Hypothalamus (tissue), 51 donors: ENCODE measurements at places on chromosomes 7 and 10.
A peak's percentile ranks its signal among the peaks of the same experiment; 100 is the strongest.

DNA sequence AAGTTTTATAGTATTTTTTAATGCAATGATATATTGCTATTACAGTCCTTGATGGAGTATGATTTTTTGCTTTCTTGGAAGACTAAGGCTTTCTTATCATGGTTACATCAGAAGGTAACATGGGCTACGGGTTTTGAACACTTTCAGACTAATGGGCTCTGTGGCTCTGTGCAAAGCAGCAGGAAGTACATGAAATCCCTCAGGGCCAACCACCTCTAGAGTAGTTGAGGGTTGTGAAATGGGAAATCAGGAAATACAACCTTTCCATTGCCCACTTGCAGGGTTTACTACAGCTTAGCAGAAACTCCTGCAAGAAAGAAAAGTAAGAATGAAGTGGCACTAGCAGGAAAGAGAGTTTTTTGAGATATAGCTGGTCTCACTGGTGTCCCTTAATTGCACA lies 853.5 kb downstream of the KCNMA1 start:
- DNase-seq, result no peak

DNA sequence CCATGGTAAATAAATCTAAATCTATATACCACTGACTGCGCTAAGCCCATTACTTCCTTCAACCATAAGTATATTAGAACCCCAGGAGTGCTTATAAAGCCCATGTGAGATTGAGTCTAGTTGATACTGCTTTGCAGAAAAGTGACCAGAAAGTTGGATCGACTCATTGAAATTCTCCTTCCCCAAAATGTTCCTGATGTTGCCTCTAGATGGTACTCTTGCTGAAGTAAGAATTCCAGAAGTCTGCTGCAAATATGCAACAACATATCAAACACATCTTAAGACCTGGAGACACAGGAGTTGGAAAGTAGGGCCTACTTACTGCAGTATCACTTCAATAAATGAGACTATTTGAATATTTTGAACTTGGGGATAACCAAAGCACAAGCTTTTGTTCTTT lies 550.8 kb downstream of the IPMK start:
- DNase-seq, result no peak

DNA sequence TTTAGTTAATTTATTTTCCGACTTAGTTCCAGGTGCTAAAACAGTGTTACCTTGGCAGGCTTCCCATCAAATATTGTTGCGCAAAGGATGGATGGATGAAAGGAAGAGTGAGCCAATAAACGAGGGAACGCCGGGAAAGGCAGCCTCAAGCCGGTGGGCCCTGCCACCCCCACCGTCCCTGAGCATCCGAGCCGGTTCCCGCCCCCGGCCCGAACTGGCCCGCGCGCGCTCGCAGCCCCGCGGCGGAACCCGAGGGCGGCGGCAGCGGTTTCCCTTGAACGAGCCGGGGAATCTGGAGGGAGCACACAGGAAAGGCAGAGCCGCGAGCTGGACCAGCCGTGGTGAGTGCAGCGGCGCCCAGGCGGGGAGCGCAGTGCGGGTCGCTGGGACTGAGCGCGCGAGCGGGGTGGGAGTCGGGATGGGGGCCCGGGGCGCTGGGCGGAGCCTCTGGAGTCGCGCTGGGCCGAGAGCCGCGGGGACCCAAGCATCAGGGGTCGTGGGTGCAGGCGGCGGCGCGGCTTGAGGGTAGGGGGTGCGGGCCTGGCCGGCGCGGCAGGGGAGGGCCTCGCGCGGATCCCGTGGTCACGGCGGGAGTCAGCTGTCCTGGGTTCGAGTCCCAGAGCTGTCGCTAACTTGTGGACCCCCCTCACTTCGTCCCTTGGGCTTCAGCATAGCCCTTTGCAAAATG lies at the start of gene AGK:
TSS of gene AGK (plus strand) at position 317 of the 688 bp plus-strand sequence. CDS start 4,057 bp downstream, outside the sequence.
- DNase-seq, result peak; percentile 78

- DNase-seq, result peak; percentile 35
Measured at GRCh38 chr10:26725837-26726727, 28.6 kb downstream of the PDSS1 start.

DNA sequence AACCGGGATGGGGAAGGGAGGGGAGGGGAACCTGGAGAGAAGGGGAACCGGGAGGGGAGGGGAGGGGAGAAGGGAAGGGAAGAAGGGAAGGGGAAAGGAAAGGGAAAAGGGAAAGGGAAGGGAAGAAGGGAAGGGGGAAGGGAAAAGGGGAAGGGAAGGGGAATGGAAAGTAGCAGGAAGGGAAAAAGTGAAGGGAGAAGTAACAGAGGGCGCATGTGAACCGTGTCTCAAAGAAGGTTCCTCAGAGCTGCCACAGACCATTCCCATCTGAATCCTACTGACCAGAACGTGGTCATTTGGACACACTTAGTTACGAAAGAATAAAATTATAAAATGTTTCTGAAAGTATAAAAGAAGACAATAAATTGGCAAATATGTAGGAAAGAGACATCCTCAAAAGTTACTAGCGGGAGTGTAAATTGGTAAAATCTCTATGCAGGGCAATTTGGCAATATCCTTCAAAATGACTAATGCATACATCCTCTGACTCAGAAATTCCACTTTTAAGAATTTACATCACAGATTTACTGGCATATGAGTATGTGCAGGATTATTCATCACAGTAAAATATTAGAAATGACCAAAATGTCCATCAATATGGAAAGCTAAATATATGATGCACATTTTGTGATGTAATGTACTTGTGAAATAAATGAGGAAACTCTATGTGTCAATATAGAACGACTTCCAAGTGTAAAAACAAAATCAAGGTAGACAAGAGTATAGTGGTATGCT lies 12.9 kb downstream of the C10orf67 start:
- DNase-seq, result no peak

DNA sequence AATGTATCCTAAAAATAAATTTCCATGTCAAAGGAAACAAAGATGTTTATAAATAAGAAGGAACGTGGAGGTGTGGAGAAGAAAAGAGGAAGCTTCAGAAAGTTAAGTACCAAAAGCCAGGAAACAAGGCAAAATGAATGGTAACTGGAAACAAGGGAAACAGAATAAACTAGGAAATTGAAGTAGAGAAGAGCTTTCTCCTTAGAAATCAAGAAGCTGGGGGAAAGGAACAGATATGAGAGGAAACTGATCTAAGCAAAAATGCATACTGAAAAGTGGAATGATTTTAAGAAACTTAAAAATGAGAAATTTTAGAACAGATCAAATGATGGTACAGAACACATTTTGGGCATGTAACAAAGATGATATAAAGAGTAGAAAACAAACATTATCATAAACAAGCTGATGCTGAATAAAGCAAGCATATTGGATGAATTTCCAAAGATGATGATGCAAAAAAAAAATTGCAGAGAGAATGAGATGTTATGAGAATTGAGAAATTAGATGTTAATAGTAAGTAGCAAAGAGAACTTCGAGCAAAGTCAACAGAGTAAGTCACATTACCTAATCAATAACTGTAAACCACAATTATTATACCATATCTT lies 1.9 kb downstream of the BRAF start:
- no peak for DNase-seq

- DNase-seq, result no peak
Measured at GRCh38 chr7:6438427-6438826, 9.3 kb downstream of the DAGLB start.

DNA sequence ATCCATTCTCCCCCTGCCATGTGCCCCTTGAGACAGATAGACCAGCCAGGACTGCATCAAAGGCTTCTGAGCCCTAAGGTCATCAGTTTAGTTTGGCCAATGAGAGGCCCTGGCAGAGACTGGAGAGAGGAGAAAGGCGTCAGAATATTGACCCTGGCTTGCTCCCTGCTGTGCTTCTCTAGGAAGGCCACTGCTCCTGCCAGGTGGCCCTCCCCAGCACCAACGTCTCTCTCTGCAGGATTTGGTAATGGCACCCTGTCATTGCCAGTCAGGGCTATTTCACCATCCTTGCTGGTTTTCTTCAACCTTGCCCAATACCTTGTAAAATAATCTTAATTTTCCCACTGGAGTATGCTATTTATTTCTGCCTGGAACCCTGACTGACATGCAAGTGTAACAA lies 38.8 kb upstream of the ZRANB1 start:
- DNase-seq, result no peak

DNA sequence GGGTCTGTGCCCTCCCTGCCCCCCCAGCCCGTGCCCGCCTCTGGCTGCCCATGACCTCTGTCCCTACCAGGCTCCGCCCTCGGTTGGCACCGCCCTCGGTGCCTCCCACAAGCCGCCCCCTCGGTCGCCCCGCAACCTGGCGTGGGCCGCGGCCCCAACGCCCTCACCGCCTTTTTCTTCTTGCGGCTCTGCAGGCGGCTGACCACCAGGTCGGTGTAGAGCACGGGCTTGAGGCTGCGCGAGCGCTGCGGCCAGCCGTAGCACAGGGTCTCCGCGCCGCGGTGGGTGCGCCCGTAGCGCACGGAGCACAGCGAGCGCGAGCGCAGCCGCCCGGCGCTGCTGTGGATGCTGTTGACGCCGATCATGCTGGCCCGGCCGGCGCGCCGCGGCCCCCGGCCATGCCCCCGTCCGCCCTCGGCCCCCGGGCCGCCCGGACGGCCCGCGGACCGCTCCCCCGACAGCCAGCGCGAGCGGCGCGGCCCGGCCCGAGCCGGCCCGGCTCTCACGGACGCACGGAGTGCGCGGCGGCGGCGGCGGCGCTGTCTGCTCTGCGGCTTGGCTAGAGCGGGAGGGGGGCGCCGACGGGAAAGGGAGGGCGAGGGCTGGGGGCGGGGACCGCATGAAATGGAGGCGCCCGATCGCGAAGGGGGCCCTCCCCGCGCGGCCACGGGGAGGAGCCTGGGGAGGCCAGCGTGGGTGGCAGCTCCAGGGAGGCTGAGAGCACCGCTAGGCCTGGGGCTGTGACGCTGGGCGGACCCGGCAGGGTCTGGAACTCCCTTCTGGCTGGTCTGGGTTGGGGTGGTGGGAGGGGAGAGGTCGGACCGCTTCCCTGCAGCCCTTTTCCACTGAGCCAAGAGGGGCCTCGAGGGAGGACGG lies 9.6 kb downstream of the PSD start:
- peak; percentile 74 for DNase-seq

GRCh38 chr7:15602236-15602635 lies 40.4 kb upstream of the AGMO start:
- no peak for DNase-seq

- no peak for DNase-seq
Measured at GRCh38 chr10:94361171-94361794, 1.5 kb downstream of the NOC3L start.

- no peak for DNase-seq
Measured at GRCh38 chr10:4271193-4271592, 486.2 kb upstream of the KLF6 start.

DNA sequence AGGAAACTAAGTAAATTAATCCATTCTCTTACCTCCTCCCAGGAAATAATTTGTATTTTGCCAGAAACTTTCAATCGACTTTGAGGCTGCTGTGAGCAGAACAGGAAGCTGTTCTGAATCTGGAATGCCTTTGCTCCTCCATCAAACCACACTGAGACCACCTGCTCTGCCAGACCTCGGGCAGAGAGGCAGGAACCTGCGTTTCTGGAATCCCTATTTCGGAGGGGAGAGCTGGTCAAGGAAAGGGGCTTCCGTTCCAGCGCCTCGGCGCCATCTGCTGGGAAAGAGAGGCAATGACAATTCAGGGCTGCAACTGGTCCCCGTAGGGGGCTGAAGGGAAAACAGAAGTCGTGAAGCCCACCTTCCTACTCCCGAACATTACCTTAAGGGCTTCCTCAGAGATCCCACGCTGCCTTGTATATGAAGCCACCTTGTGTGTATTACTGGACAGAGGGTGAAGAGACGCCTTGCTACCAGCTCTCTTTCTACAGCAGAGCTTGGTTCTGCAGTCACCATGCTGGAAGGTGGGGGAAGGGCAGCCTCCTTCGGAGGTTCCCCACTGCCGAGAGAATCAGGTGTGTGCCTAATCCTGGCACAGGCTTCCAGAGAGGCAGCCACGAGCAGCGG lies 31.2 kb downstream of the ZNF467 start:
- peak; percentile 61 for DNase-seq

DNA sequence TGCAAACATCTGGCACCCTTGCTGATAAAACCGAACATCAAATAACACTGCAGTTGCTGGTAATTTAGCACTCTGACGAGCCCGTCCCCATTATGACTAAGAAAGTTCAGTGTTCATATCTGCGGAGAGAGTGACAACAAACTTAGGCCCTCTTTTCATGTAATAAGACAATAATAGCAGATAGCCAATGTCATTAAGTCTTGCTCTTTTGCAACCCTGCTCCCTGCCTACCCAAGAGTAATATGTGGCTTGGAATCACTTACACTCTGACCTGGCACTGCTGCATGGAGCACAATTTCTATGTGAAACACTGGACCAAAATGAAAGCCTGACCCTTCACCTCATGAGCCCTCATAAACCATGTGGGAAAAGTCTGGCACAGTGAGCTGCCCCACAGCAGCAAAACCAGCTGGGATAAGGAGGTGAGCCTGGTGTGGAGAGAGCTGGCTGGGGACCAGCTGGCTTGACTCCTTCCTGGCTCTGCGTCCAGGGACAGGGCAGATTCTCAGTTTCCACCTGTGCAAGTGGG lies 86.5 kb downstream of the HIPK2 start:
- no peak for DNase-seq

DNA sequence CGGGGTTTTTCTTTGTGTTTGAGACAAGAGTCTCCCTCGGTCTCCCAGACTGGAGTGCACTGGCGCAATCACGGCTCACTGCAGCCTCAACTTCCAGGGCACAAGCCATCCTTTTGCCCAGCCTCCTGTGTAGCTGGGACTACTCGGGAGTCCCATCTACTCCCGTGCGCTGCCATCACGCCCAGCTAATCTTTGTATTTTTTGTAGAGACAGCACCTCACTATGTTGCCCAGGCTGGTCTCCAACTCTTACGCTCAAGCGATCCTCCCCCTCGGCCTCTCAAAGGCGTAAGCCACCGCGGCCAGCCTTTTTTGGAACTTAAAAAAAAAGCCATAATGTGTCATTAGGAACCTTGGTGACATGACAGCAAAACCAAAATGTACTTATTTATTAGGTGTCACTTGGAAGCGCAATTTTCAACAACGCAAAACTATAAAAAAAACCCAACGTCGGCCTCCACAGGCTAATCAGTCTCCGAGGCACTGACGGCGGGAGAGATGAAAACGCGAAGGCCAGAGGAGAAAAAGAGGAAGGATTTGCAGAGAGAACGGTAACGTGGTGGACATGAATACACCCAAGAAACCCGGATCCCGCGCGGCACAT lies 911 bp upstream of the HNRNPH3 start:
- DNase-seq, result no peak

DNA sequence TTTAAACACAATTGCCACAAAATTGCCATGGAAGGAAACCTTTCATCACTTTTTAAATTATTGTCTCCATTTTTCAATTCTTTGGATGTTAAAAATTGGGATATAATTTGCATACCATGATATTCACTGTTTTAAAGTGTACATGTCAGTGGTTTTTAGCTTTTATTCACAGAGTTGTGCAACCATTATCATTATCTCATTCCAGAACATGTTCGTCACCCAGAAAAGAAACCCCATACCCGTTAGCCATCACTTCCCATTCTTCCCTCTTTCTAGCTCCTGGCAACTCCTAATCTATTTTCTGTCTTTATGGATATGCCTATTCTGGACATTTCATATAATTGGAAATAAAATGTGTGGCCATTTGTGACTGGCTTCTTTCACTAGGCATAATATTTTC lies 260.3 kb upstream of the FERD3L start:
- DNase-seq, result no peak

GRCh38 chr10:100374200-100374655 lies 27.2 kb downstream of the SCD start:
- DNase-seq, result peak; percentile 77
